ENCODE measurements at places on chromosomes 11 and 22.

GRCh38 chr11:69881467-69882269 lies 62.5 kb upstream of the FGF3 start:
- no peak for DNase-seq

DNA sequence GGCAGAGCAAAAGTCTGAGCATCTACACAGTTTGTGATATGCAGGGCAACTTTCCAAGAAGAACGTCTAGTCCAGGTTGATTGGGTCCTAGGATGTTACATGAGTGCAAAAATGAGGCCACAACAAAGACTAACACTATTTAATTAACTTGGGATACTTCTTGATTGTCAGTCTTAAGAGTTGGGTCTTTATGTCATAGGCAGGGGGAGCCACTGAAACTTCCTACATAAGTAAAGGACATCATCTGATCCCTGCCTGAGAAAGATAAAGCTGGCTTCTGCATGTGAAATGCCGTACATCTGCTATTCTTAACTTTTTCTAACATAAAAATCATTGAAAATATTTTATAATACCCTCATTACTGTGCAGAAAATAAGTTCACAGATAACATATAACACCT lies 525.5 kb downstream of the NTM start:
- no peak for DNase-seq

DNA sequence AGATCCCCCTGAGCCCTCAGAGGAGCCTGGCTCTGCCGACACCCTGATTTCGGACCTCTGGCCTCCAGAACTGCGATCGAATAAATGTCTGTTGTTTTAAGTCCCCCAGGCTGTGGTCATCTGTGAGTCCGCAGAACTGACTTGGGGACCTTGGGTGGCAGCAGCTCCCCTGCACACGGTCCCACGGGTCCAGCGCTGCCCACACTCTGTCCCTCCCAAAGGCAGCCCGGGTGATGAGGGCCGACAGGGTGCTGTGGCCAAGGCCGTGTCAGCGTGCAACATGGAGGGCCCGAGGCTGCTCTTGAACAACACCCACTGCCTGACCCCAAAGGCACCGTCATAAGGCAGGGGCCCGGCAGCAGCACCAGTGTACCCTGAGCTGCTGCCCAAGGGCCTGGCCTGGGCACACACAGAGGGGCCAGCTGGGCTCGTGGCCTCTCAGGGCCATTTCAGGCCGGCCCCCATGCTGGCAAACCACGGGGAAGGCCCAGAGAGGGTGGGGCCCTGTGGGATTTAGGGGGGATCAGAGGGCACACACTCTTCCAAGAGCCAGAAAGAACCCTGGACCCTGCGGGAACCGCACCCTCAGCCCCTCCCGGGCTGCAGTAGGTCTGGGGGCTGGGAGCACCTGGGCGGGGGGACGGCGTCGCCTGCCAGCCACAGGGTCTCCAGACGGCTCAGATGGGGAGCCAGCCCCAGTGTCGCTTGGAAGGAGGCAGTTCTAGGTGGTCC lies 77.1 kb upstream of the PRR5 start:
- DNase-seq, result no peak

- no peak for DNase-seq
These were observed 68.9 kb downstream of the KIAA1671 start for GRCh38 chr22:25021409-25021808.

GRCh38 chr11:60825790-60826189 lies 16.1 kb upstream of the CCDC86 start:
- no peak for DNase-seq
